T-cell (primary cell): ENCODE measurements at places on chromosomes 3 and 15.

GRCh38 chr3:139629033-139629432 is 48.7 kb downstream of the NMNAT3 start:
- DNase-seq = no peak

- peak; percentile 14 for DNase-seq
Measured at GRCh38 chr3:46860017-46860809, 3.0 kb downstream of the MYL3 start.

DNA sequence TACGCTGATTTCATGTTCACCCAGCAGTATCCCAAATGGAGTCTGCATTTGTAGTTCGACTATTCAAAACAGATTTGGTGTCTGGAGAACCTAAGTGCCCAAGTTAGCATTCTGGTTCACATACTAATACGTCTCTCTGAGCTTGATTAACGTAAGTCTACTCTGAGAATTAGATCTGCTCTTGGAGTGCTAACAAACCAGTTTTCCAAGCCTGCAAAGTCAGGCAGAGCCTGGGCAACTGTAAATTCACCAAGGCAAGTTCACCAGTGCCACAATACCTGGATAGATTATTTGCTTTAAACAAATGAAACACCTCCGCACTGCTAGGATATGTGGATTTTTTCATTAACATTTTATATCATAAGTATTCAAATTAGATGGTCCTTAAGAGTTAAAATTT is 912.6 kb downstream of the ROBO1 start:
- no peak for DNase-seq

- DNase-seq = no peak
Measured at GRCh38 chr3:135155228-135155627, 360.2 kb downstream of the EPHB1 start.

- no peak for DNase-seq
Measured at GRCh38 chr3:57512166-57512565, 32.0 kb downstream of the DNAH12 start.

DNA sequence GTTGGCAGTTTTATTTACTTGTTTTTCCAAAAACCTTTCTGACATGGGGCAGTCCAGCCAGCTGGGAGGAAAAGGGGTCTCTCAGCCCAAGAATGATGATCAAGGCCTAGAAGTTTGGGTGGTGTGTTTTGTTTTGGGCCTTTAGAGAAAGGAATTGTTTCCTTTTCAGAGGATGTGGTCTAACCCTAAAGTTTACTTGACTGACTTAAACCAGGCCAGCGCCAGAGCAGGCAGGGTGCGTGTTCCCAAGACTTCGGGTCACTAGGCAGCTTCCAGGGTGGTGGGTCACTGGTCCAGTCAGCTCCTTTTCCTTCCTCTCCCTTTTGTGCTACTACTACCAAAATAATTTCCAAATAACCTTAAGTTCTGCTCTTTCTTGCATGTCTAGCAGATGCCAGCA is 4.9 kb downstream of the FLNB start:
- DNase-seq = no peak

GRCh38 chr15:73908030-73908821 is 18.0 kb upstream of the LOXL1 start:
- DNase-seq = peak; percentile 61

DNA sequence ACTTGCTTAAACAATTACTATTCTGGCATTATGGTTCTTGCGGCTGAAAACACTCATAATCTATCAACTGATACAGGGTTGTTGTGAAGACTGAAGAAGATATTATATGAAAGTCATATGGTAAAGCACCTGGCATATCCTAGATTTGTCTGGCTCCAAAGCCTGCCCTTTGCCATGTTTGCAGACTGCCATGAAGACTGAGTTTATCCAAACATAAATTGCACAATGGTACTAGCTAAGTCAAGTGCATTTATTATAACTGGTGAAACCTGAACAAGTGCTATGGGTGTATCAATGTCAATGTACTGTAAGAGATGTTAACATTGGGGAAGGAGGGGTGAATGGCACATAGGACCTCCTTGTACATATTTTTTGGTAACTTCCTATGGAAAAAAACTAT is 87.4 kb upstream of the MEX3B start:
- no peak for DNase-seq

DNA sequence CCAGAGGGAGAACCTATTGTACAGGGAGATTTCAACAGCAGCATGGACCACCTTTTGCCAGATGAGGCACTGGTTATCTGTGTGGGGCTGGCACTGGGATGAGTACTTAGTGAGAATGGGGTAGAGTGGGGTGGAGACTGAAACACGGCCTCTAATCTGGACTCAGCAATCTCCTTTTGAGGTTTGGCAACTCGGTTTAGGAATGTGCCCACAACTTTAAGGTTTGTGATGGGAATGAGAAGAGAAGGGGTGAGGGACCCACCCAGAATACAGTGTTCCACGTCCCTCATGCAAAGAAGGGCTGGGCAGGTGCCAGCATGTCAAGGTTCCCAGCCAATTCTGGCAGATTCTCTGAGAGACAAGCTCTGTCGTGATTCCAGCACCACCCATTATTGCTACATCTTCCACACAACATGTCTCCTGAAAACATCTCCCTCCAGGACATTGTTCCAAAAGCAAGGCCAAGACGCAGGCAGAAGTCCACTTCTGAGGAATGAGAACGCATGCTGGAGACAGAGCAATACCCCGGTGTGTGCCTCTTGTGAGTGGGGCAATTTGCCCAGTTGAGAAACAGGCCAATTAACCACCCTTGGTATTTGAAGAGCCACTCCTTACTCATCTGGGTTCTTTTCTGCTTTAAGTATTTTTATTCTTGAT is 37.5 kb upstream of the CCR4 start:
- DNase-seq = no peak

DNA sequence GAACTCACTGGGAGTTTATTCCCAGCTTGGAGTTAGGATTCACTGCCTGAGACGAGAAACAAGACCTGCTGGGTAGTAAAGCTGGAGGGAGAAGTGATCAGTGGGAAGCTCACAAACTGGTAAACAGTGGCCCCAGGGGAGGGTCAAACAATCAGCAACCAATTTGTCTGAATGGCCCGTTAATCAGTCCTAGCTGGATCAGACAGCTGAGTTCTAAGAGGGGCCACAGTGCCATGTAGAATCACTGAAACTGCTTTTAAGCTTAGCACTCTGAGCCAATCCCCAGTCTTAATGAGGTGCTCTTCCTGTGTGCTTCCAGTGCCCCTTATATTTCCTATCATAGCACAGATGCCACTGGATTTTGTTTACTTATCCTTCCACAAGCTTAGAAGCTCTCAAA is 591.7 kb downstream of the RSL24D1 start:
- no peak for DNase-seq

DNA sequence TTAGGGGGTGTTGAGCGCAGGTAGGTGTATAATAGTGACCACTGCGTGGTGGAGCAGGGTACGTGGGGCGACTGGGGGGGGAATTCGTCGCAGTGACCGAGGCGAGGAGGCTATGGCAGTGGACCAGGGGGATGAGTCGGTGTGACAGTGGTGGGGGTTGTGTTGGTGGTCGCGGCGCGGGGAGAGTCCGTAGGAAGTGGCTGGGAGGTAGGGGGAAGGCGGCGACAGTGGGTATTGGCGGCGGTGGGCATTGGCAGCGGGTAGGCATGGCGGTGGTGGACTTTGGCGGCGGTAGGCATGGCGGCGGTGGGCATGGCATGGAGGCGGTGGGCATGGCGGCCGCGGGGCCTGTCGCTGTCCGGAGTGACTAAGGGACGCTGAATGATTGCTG is 739 bp downstream of the SNRPN start:
- peak; percentile 30 for DNase-seq

- DNase-seq = peak; percentile 53
Measured at GRCh38 chr15:89647191-89647851, 7.9 kb downstream of the KIF7 start.

GRCh38 chr3:58521917-58522631 is 14.9 kb downstream of the ACOX2 start:
- no peak for DNase-seq

- no peak for DNase-seq
Measured at GRCh38 chr15:69320977-69321554, 22.4 kb downstream of the PAQR5 start.

DNA sequence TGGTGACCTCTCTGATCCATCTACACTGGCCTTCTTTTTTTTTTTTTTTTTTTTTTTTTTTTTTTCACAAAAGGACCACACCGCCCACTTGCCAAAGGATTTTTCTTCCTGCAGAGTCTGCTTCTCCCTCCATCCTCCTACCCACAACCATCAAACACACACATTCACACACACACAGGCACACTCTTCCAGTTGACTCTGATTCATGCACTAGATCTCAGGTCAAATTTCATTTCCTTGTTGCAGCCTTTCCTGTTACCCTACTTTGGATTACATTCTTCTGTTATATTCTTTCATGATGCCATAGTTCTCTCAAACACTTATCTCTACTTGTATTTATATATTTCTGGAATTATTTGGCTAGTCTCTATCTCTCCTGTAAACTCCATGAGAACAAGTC is 133.9 kb downstream of the STAC start:
- no peak for DNase-seq

GRCh38 chr3:143644370-143645089 is 203.7 kb downstream of the SLC9A9 start:
- DNase-seq = no peak

DNA sequence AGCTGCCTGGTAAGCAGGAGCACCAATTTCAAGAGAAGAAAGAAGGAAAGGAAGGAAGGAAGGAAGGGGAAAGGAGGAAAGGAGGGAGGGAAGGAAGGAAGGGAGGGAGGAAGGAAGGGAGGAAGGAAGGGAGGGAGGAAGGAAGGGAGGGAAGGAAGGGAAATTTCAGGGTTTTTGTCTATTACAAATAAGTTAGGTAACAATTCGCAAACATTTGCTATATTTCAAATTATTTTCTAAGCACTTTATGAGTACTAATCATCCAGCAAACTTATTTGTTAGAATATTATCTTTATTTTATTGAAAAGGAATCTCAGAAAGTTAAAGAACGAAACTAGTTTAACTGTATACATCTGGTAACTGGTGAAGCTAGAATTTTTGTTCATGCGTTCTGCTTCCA is 921.7 kb downstream of the TBL1XR1 start:
- no peak for DNase-seq

DNA sequence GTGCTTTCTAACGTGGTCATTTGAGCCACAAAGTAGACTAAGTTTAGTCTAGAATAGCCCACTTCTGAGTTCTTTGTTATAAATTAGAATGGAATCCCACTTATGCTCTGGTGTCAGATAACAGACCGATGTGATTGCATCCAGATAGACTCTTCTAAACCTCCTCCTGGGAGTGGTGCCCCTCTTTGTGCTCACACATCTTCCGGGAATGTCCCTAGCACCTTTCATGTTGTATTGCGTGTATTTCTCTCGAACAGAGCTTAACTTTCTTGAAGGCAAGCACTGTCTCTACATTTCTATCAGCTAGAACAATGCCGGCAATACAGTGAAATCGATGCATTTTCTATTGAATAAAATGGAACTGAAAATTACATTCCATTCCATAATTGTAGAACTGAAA is 23.0 kb downstream of the CP start:
- DNase-seq = no peak

GRCh38 chr15:47610736-47611135 is 106.6 kb upstream of the SEMA6D start:
- no peak for DNase-seq

GRCh38 chr3:65786890-65787289 is 251.8 kb downstream of the MAGI1 start:
- no peak for DNase-seq

- DNase-seq = no peak
Measured at GRCh38 chr3:94065819-94066480, 3.1 kb downstream of the NSUN3 start.

GRCh38 chr15:40314723-40315276 is 7.1 kb upstream of the PLCB2 start:
- no peak for DNase-seq

DNA sequence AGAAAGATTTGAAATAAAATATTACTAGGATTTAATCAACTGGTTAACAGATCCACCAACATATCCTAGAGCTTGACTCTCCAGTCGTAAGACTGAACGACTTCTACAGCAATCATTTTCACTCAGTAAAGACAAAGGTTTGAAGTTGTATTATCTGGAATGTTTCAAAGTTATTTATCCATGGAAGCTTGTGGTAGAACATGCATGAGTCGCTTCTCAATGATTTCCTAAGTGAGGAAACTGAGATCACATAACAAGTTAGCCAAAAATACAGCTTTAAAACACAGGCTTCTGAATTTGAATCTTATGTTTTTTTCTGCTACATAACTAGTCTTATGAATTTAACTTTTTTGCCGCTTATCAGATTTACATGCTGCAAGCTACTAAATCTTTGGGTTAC is 241.8 kb downstream of the FOXP1 start:
- DNase-seq = no peak

DNA sequence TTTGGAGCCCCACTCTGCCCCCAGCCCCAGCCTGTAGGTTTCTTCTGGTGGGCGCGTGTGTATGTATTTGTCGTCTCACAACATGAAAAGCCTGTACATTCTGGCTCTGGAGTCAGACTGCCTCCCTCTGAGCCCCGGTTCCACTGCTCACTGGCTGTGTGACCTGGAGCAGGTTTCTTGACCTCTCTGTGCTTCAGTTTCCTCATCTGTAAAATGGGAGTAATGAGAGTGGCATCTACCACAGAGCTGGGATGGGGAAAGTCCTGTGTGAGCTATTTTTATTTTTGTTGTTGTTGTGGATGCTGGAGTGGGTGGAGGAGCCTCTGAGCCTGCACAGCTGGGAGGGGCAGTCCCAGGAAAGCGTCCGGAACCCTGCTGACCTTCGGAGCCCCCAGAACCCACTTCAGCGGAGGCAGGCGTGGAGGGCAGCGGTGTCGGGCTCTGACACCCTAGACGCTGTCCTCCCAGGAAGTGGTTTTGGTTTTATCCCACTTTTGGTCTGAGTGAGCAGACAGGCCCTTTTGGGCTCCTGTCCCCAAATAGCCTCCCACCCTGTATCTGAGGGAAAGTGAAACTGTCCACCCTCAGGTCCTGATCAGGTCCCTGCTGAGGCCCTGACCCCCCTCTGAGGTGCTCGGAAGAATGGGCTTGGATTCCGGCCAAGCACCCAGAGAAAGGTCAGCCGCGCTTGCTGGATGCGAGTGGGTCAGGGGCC is 103.5 kb downstream of the CHSY1 start:
- no peak for DNase-seq

DNA sequence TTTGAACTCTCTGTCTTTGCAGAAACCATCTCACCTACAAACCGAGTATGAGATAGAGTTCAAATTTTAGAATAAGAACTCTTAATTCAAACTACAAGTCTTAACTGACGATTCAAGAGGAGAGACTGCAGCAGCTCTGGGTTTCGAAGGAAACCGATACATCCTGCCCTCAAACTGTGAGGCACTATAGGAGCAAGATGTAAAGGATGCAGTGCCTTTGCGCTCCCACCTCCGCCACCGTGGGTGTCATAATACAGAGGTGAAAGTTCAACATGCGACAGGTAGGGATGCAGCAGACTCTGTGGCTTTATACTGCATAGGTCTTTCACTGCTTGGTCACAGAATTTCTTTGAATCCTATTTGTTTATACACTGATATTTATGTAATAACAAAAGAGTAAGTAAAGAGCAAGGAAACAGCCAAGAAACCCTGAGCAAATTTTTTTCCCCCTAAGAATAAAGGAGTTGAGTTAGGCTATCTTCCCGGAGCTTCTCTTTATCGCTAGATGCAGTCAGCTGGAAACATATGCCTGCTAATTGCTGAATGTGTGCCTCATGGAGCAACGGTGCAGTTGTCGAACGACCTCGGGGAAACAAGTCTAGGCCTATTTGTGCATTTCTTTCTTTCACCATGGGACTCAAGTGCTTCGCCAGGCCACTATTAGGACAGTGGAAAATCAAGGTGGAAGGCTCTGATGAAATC is 1097.6 kb upstream of the CFAP20DC start:
- no peak for DNase-seq

- DNase-seq = no peak
Measured at GRCh38 chr3:125202197-125202596, 10.4 kb downstream of the SLC12A8 start.

GRCh38 chr3:9070961-9071360 is 107.7 kb upstream of the RAD18 start:
- DNase-seq = no peak

- no peak for DNase-seq
Measured at GRCh38 chr3:43365601-43366305, 79.4 kb downstream of the SNRK start.
